ENCODE measurements at places on chromosomes 3 and 15.

DNA sequence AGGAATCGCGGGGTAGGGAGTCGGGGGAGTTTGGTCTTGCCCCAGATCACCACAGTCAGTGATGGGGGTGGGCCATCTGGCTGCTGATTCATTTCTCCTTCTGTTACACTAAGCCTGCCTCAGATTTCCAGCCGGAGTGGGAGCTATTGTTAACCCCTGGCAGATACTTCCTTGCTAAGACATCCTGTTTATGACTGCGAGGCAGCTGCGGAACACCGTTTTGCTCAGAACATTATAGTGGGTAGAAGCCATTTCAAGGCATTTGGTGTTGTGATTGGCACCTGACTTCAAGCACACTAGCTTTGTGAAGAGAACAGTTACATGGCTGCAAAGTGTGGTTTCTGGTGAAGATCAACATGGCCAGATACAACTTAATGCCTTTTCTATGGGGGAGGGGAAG is 73.8 kb downstream of the FLNB start:
- DNase-seq = no peak

DNA sequence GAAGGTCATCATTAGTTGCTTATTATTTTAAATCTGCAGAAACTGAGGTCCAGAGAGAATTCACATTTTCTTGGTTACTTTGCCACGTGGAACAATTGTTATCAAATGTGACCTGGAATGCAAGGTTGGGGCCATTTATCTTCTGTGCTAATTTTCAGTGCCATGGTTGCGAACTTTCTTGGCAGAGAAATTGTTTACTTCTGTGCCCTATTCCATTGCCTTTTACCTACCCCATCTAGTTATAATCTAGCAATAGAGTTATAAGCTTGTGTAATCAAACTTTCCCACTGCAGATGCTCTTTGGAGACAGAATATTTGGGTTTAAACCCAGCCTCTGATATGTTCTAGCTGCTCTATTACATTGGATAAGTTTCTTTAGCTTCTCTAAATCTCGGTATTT is 242.9 kb downstream of the LPP start:
- DNase-seq = no peak

GRCh38 chr3:42991341-42992315 is 12.5 kb downstream of the GASK1A start:
- DNase-seq = no peak

DNA sequence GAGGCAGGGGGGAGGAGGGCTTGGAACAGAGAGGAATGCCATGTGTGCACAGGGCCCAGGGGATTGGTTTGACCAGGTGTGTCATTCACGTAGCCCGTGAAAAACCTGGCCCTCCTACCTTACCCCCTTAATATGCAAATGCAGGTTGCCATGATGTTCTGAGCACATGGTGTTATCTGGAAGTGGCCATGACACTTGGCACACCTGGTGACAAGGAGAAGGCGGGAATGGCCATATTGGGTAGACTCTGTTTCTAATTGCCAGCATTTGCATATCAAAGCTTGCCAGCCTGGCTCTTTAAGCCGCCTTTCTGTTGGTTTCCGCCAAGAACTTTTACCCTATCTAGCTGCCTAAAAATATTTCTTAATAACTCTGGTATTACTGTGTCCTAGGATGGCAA is 202.1 kb upstream of the DPH6 start:
- no peak for DNase-seq

DNA sequence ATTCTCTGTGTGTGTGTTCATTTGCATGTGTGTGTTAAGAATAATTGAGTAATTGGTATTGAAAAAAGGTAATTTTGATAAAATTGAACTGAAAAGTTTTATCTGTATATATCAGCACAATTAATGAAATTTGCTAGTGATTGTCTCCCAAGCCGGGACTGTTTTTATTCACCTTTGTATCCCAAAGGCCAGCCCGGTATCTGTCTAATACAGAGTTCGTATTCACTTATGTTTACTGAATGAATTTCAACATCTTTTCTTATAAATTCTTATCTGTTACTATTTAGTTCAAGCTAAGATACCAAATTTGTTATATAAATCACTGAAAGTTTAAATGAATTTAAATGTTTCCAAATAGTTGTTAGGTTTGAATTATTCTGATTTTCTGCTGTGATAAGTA is 394.0 kb upstream of the NAALADL2 start:
- DNase-seq = no peak

- no peak for DNase-seq
Measured at GRCh38 chr3:54874816-54875556, 52.9 kb downstream of the LRTM1 start.

GRCh38 chr3:56467108-56467507 is 1.2 kb downstream of the ERC2 start:
- DNase-seq = peak; percentile 25

DNA sequence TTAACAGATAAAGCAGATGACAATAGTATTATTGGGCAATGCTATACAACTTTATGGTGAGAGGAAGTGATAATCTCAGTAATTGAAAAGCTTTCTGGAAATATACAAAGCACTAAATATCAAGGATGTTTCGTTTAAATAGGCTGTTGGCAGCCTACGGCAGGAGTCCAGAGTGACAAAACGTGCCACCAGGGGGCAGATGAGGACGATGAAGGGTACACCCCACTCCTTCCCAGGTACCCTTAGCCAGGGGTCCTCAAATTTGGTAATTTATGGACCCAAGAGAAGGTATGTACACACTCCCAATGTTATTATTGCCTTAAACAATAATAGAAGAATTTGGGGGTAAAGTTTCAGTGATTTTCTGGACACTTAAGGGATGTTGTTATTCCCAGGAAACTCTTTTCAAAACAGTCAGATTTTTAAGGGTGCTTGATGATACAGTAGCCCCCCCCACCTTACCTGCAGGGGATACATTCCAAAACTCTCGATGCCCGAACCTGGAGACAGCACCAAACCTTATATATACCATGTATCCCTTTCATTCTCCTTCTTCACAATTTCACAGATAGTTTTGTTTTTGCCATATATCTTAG is 1.4 kb upstream of the MAGEL2 start:
- no peak for DNase-seq

Measured in CD4-positive, alpha-beta T cell treated with Interleukin-2 at 100 ng/mL for 4 hours (primary cell).